ENCODE measurements at places on chromosomes 1 and 21.

GRCh38 chr1:240586006-240586405, 25.9 kb downstream of the GREM2 start:
- DNase-seq: no peak

DNA sequence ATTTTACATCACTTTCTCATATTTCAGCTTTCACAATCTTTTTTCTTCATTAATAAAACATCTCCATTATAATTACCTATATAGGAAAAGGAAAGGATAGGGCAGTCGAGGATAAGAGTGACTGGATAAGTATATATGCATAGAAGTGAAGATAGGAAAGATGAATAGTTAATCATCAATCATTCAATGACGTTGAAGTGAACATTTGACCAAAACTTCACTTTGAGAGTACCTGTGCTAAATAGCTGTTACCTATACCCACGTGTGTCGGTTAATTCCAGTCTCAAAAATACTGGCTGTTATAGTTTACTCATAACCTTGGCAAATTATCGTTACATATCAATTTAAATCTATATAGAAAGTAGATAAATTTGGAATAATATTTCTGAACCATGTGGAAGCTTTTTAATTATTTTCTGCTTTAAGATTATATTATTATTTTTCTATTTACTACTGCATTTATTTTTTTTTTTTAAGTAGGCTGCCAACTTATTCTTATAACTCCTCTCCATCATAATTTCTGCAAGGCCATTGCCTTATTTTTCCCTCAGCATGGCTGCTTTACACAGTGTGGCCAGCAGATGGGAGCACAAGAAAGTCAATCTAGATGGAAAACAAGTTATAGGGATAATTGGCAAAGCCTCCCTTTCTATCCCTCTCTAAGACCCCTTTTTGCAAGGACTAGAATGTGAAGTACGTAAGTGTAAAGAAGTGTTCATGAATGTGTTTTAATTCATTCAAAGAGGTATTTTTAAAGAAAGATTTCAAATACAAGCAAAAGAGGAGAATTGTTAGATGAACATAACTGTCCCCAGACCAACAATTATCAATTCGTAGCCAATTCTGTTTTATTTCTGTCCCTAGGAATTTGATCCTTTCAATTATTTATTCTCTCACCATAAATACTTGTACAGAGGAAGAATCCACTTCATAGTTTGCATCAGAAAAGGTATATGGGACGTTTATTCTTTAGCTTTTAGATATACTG, 290.4 kb downstream of the KCNT2 start:
- DNase-seq: no peak

DNA sequence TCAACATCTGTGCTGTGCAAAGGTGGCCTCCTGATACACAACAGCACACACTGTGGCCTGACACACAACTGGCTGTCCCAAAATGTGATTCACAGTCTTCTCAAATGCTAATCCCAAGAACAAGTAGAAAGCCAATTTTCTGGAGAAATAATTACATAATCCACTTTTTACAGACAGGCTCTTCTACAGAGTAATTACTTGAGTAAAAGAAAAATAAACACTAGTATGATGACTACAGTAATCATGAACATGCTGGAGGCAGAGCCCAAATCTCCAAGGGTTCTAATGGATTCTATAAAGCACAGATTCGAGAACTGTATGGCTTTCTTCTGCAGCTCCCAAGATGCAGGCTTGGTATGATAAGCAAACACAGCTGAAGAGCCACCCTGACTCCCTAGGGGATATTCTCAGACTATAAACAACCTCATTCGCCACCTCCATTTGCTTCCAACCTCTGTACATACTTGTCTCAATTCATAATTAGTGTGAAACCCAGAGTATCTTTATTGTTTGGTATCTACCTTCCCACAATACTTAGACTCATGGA, 81.9 kb downstream of the SIPA1L2 start:
- no peak for DNase-seq

DNA sequence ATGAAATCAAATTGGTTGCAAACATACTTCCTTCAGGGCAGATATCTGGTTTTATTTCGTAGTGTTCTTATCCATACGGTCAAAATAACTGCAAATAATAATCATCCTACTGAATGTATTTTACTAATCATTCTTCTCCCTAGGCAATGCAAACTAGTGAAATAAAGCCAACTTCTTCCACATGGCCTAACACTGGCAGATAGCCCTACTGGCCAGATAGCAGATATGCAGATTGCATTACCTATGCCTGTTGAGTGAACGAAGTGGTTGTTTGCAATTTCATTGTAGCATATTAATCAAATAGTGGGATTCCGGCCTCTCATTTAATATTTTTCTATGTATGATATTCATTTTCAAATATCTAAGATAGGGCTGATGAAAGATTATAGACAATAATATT, 116.2 kb downstream of the CENPF start:
- no peak for DNase-seq
